ENCODE measurements at places on chromosomes 3 and 15.

- DNase-seq = no peak
These were observed 252.4 kb downstream of the FHIT start for GRCh38 chr3:60998858-60999257.

GRCh38 chr3:16311960-16312451, 47.0 kb downstream of the OXNAD1 start:
- no peak for DNase-seq

GRCh38 chr15:99925661-99926461, 192.6 kb upstream of the LYSMD4 start:
- DNase-seq = peak; percentile 49

DNA sequence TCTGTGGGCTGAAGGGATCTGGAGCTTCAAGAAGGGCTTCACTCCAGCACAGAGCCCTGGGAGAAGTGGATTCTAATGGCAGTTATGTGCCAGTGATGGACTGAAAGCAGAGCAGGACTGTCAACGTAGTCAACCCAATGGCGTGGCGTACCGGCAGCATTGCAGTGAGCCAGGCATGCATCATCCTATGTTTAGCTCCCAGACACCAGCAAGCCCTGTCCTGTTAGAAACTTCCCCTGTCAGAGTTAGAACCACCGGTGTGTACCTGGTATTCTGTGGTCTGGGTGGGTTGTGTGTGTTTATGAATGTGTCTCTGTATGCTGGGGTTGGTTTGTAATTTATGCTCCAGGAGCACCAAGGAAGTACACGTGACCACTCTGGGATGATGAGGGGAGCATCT, 86.3 kb downstream of the CLSTN2 start:
- DNase-seq = no peak

DNA sequence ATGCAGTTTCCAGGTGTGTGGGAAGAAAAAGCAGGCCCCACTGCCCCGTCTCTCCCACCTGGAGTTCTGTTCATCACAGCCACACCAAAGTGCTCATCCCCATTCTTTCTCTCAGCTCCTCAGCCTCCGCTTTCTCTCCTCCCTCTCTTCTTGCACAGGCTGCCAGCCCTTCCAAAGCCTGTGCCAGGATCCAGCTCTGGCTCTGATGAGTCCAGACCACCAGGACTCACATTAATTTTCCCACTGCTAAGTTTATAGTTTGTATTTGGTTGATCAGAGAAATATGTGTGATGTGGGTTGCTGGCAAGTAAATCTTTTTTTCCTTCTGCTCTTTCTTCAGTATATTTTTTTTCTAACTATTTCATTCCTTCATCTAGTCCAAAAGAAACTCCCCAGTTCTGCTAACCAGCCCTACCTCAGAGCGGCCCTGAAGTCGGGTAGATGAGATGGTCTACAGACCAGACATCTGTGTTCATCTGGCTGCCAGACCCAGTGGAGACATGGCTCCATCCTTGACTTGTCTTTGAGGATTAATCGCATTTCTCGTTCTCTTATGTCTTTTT, 49.8 kb downstream of the BOC start:
- no peak for DNase-seq

DNA sequence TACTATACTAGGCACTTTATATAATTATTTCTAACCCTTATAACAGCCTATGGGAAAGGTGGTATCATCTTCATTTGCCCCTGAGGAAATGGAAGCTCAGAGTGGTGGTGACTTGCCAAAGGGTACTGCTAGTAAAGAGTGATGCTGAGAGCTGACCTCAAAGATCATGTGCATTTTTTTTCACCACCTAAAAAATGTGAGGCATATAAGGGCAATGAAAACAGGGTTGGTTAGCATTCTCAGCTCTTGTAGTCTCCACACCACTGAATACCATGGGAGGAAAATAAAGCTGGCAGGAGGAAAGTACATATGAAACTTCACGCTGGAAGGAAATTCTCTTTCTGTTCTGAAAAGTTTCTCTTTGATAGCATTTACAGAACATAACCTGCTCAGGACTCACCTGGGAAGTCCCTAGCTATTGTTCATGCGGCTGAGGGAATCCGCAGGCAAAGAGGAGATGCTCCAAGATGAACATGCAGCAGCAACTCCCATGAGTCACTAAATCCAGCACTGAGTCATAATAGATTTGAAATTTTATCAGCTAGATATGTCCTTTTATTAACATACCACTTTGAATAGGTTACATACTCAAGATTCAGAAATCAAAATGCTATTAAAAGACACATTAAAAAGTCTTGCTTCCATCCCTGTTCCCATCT, 17.3 kb downstream of the FAIM start:
- DNase-seq = no peak

- DNase-seq = no peak
These were observed 130.0 kb downstream of the PLCL2 start for GRCh38 chr3:17014709-17015108.

GRCh38 chr3:73586190-73586589, 38.6 kb downstream of the PDZRN3 start:
- DNase-seq = no peak

DNA sequence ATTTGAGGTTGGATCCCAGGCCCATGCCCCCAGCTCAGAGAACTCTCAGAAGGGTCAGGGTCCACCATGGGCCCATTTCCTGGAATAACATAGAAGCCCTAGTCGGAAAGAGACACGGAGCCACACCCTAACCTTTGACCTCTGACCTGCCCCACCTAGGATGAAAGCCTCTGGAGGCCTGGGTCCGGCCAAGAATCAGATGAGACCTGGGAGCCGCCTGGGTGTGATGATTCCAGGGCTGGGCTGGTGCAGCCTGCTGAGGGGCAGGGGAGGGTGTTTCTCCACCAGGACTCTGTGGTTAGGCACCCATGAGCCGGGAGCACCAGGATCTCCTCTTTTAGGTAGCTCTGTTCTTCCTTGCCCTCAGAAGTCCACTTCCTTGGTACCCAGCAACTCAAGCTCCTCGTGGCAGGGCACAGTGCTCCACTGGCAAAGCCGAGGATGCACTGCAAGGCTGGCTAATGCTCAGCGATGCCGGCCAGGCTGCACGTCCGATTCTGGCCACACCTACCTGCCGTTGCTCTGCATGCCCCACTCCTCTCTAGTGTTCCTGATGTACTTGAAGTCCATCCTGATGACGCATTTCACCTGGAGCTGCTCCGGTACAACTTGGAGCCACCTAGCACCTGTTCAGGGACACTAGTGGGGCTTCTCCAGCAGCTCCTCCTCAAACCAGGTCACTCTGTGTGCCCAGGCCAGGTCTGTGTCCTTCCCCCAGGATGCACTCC, 57.4 kb downstream of the ZNF445 start:
- DNase-seq = no peak

GRCh38 chr3:106401666-106402490, 533.1 kb upstream of the CBLB start:
- no peak for DNase-seq

- DNase-seq = peak; percentile 40
These were observed 29.7 kb downstream of the PLXND1 start for GRCh38 chr3:129576514-129577352.

GRCh38 chr3:179318876-179319275, 4.0 kb upstream of the ZNF639 start:
- no peak for DNase-seq

DNA sequence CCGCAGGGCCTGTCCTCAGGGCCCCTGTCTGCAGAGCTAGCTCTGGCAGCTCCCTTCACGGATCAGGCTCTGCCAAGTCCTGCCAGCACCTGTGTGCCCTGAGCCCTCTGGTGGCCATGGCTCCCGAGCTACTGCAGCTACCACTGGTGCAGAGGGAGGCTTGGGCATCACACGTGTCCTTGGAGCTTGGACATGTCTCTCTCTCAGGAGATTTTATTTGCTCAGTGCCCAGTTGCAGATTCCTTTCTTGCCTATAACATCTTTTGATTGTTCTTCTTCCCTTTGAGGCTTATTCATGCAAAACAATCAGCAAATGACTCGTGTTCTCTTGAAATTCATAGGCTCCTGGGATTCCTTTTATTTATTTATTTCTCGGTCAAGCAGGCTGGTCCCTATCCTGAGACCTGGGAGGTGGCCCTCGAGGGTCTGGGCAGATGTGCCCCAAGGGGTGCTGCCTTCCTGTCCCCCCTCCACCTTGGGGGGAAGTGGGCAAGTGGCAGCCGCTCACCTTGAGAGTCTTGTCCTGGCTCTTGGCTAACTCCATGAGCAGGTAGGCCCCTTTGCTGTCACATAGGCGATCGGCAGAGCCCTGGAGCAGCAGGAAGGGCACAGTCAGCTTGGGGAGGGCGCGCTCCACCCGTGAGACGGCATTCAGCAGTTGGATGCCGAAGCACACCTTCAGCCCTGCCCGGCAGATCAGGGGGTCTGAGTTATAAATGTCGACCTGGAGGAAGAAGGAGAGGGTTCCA, 21.9 kb downstream of the ABTB1 start:
- no peak for DNase-seq

DNA sequence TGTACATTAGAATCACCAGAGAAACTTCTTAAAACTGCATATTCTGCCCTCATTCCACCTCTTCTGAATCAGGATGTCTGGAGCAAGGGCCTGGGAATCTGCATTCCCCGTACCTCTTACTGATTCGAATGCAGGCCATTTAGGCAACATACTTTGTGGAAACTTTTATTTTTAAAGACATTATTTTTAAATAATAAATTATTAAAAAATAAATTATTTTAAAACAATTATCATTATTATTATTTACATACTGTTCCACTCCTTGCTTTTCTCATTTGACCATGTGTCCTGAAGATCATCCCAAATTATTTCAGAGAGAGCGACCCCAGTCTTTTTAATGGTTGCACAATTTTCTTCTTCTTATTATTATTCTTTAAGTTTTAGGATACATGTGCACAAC, 336.6 kb upstream of the TBC1D5 start:
- DNase-seq = no peak

Measured in stimulated activated CD4-positive, alpha-beta T cell treated with anti-CD3 and anti-CD28 coated beads, Interleukin-15, amount 100 ng/mL, for 1 hour (primary cell).